Glomerular endothelial cell (primary cell): ENCODE measurements at places on chromosomes 1 and 21. TPM values are rescaled to one million over a fixed set of nuclear protein-coding genes. Genes with fewer than 3 reads are reported as not detected.

SYTL1 gene
- 1.8 and 5.4 TPM in 2 replicates for total RNA-seq

CLDN19 gene
- total RNA-seq: not detected in 2 replicates

IGFN1 gene
- 0.10 TPM in 1 of 2 replicates, not detected in the other for total RNA-seq

RGS8 gene
- not detected in 2 replicates for total RNA-seq

GSTM1 gene
- 9.3 TPM in 1 of 2 replicates, not detected in the other for total RNA-seq

NID1 gene
- total RNA-seq: 195 and 321 TPM in 2 replicates
